GM20000 (cell line): ENCODE measurements at places on chromosomes 12 and 14.

GRCh38 chr12:70379846-70380245, 13.8 kb downstream of the KCNMB4 start:
- DNase-seq, result no peak

GRCh38 chr14:50344116-50344775, 32.1 kb downstream of the DMAC2L start:
- DNase-seq, result peak; percentile 48

DNA sequence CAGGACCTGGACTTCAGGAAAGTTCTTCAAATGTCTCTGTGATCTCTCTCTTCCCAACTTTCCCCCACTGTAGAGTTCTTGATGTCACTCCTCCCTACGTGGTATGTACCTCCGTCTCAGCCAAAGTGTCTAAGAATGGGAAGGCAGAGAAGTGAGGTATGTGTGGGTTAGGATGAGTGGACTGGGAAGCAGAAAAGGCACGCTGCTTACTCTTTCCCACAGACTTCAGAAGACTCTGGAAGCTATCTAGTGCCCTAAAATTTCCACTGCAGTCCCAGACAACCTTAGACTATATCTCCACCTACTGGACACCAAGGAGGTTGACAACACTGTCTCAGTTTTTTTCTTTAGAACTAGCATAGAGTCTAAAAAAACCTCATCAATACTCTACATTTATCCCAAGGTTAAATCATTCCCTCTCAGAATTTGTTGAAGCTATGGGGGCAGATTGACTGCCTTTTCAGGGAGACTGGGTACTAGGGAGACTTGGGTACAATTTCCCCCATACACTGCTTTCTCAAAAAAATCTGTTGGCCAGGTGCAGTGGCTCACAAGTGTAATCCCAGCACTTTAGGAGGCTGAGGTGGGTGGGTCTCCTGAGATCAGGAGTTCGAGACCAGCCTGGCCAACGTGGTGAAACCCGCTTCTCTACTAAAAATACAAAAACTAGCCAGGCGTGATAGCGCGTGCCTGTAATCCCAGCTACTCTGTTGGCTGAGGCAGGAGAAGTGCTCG, 20.6 kb upstream of the ITGA5 start:
- peak; percentile 68 for DNase-seq

DNA sequence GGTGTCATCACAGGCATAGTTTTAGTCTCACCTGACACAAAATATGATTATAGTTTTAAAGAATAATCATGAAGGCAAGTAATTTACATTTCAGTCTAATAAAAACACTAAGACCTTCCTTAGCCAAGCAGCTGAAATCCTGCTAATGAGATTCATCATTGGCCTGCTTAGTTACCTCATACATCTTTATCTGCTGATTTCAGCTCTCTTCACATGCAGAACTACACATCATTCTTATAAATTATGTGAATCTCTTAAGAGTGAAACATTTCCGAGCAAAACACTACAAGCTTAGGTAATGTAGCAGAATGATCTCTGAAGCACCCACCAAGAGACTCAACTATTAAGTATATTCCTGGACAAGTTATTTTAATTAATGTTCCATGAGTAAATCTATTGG, 198.1 kb downstream of the DPY19L2 start:
- no peak for DNase-seq

DNA sequence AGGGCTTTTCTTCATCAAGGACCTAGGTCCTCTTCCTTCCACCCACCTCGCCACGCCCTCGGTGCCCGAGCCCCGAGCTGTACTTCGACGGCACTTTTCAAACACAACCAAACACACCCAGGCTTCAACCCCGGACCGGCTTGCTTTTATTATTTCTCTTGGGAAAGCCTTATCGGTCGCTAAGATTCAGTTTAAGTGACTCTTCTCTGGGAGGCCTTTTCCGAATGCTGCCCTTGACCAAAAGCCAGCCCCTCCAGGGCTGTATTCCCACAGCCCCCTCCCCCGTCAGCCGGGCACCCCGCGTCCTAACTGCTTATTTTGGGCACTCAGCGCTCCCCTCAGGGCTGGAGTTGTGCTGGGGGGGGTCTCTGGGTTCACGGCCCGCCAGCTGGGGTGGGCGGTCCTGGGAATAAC, 644 bp upstream of the PPP4R4 start:
- no peak for DNase-seq
